CD4-positive, alpha-beta T cell treated with Interleukin-10 for 1 hour (primary cell): ENCODE measurements at places on chromosomes 2 and 18.

DNA sequence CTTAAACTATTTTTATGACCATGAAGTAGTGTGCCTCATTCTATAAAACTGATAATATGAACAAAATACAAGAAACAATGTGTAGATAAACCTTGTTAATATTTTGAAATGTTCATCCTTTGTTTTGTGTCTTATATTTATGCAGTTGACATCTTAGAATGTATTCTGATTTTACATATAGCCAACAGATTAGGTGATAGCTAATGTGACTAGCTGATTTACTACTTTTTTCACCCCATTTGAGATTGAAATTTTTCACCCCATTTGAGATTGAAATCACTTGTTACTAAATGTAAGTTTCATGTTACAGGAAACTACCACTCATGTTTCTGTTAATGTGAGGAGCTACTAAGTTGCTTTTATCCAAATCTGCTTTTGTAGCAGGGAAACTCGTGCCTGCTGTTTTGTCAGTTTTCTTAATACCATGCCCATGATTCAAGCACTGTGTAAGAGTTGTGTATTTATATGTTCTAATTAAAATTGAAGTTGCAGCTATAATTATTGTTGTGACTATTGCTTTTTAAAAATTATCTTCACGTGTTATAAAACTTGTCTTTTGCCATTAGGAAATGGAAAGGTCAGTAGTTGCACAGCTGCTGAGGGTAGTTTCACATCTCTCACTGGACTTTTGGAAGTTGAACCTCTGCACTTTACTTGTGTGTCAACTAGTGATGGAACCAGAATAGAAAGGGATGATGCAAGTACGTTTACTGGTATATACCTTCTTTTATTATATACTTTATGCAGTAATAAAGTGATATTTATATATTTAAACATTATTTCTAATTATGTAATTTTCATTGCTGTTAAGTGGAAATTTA, 96.6 kb downstream of the BIRC6 start:
- no peak for DNase-seq

DNA sequence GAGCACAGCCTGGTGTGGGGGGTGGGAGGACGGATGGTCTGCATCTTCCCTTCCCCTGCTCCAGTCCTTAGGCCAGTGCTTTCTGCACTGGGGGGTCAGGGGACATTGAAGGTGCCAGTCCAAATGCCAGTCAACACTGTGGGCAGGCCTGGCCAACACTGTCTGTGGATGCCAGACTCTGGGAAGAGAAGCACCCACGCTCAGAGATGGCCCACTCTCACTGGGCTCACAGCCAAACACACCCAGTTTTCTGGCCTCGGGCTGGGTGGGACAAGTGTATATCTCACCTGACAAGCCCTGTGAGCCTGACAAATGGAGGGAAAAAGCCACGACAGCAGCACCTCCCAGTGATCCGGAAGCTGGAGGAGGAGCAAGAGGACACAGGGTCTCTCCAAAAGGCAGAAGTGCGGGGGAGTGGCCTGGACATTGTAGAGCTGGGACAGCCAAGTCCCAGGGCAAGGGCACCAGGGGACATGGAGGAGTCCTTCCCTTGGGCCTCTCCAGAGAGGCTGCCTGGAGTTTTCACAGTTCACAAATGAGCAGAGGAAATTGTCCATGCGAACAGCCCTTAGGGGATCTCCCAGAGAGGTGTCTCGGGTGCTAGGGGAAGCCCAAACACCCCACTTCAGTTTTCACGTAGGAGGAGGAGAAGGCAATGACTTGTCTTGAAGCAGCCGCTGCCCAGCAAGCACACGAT, 79.3 kb downstream of the SDC1 start:
- DNase-seq: no peak

DNA sequence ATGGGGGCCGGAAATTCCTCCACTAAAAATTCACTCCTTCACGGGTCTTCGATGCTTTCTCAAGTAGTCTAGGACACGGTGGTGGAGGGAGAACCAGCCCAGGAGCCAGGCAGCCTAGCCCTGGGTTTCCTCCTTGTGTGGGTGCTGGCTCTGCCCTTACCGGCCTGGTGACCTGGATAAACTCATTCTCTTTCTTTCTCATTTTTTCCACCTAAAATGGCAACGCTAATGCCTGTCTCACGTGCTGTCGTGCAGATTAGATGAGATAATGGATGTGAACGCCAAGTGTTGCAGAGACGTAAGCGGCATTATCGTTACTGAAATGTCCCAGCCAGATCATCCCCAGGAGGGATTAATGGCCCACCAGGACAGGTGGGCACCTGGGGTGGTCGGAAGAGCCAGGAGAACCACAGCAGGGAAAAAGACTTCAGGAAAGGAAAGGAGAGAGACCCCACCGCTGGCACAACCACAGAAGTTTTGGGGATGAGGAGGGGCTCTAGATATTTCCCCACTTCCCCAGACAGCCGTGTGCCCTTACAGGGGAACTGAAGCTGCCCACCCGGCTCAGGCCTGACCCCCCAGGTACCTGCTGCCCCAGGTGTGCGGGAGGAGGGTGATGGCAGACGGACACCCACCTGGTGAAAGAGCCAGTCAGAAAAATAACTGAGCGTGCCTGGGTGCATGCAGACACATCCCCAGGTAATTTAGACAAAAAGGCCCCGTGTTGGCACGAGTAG, 100.8 kb upstream of the ASAP2 start:
- DNase-seq: no peak

DNA sequence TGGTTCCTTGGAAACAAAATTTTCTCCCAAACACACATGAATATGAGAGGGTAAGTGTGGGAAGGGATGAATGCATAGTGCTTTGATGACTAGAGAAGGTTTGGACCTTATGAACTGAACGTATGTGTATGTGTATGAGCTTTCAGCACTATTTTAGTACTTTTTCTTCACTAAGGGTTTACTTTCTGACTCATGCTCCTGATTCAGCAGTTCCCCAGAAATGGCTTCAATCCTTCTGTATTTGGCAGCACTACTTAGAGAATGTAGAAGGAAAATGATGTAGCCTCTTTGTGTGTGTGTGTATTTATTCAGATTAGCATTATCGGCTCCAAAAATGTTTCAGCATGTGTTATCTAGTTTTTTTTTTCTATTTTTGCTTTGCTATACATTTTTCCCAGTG, 22.2 kb downstream of the KCNJ3 start:
- no peak for DNase-seq

DNA sequence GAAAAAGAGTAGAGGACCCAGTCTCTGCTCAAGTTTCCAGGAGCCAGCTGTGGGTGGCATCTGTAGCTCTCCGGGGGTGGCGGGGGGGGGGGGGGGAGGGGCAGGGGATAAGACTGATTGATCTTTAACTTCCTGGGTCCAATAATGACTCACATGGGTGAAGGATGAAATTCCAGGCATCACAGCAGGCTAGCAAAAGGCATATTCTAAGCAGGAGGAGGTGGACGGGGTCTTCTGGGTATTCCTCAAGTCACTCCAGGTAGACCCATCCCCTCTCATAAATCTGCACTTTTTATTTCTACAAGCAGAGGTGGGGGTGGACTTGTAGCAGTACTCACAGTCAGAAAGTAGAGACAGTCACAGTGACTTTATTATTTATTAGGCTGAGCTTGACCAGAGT, 85.5 kb upstream of the TMEM247 start:
- no peak for DNase-seq

DNA sequence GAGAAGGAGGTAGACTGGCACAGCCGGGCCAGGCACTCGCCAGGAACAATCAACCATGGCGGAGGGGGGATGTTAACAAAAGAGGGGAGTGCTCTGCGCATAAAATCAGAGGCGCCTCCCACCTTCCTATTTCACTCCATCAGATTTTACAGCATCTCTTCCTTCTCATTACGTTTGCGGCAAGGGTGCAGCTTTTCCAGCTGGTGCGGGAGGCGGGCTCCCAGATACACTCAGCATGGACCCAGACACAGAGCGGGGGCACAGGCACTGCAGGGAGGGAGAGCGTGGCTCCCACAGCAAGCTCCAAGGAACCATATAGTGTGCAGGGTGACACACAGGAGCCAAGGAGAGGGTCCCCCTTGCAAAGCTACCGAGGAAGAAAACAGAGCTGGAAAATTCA, 176.3 kb downstream of the EIPR1 start:
- no peak for DNase-seq

DNA sequence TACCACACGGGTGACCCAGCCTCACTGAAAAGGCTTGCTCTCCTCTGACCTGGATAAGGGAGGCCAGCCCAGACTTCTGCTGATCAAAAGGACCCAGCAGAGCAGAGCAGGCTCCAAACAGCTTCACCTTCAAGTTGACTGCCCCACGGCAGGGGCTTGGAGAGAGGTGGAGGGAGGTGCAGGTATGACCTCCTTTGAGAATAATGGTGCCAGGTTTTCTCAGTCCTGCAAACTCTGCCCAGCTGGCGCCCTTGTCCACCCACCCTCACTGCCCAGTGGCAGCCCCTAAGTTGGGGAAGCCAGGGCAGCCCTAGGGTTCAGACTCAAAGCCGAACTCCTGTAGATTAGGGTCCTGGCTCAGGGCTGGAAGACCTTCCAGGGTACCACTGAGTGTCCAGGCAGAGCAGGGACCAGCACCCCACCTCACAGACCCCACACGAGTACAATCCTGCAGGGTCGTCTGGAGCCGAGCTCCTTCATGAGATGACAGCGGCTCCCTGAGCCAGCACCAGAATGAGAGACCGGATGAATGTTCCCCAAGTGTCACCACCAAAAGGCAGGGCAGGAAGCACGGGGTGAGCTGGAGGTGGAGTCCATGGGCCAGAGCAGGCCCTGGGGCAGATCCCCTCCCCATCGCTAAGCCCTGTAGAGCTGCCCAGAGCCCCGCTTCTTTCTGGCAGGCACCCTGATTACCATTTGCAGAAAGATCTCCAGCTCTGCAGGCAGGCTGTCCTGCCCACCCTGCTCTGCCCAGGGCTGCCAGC, 3.6 kb upstream of the GPC1 start:
- no peak for DNase-seq

- DNase-seq: no peak
Measured at GRCh38 chr18:74128159-74128558, 19.5 kb downstream of the FBXO15 start.

GRCh38 chr2:30252723-30253701, 21.7 kb downstream of the LBH start:
- peak; percentile 28 for DNase-seq

GRCh38 chr2:17540093-17540812, at the start of gene VSNL1:
Gene VSNL1, plus strand, starts transcription at chr2:17540696. Its CDS starts 51,379 bp downstream, at chr2:17592075.
- DNase-seq: no peak

- no peak for DNase-seq
Measured at GRCh38 chr2:62611854-62612253, 93.7 kb upstream of the EHBP1 start.

DNA sequence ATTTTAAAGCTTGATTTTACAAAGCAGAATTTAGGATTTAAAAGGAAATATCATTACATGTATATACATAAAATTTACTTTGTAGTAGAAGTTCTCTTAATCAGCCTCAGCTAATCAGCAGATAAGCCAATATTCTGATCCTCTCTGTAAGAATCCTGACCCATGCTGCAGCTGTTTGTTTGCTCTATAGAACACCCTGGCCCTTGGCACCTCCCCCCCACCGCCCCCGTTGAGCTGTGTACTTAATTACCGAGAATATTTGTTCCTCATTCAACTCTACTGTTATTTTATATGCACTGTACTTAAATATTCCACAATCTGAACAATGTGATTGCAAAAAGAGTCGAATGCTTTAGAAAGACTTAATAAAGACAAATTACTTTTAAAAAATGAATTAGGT, 98.0 kb downstream of the EVA1A start:
- DNase-seq: no peak

DNA sequence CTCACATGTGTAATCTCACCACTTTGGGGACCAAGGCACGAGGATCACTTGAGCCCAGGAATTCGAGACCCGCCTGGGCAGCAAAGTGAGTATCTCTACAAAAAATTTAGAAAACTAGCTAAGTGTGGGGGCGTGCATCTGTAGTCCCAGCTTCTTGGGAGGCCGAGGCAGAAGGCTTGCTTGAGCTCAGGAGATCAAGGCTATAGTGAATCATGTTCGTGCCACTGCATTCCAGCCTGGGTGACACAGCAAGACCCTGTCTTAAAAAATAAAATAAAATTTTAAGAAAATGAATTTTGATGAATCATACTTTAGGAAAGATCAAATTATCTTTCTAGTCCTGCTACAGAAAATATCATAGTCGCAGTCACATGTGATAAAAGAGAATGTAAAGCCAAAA, 46.9 kb downstream of the CABYR start:
- no peak for DNase-seq

GRCh38 chr18:1488957-1489356, 584.3 kb downstream of the ADCYAP1 start:
- DNase-seq: no peak

DNA sequence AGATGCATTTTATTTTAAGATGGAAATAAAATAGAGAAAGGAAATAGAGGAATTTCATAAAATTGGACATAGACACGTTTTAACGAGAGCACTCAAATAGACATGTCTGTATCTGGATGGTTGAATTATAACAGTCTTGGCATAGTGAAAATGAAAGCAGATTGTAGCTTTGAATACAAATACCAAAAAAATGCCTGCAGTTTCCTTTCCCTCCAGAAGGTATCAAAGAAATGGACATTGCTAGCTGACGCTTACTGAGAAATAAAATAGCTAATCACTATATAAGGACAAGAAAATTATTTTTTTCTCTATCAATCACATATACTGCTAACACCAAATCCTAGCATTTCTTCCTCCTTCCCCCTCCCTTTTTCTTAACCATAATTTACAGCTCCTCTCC, 11.4 kb upstream of the MAPRE2 start:
- DNase-seq: peak; percentile 62

DNA sequence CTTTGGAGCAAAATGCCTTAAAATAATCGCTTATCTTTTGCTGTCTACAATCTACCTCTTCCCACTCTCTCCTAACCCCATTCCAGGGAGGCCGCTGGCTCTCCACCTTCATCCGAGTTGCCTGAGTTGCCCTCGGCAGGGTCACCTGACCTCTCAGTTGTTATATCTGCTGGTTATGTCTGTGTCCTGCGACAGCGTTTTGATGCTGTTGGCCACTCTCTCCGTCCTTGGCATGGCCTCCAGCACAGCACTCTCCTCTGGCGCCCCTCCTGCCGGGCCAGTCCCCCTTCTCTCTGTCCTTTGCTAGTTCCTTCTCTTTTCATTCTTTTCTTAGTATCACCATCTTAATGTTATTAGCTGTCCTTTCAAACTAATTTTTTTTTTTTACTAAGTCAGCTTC, 41.6 kb downstream of the TRAF3IP1 start:
- DNase-seq: no peak

- no peak for DNase-seq
Measured at GRCh38 chr2:104434318-104434792, 419.6 kb upstream of the POU3F3 start.

DNA sequence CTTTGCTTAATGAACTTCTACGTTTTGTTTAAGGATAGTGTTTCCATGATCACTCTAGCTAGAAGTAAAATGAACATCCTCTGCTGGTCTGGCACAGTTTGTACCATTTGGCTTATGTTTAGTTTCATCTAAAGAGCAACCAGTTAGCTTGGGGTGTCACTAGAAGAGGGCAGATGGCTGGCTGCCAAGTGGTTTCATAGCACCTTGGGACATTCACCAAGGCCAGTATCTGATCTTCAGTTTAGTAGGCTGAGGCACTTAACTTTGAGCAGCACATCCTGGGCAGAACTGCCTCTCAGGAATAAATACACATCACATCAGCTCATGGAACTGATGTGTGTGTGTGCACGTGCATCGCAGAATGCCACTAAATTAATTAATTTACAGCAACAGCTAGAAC, 68.4 kb downstream of the NXPH2 start:
- DNase-seq: no peak
